ENCODE measurements at places on chromosomes 5 and 9.

- no peak for DNase-seq
Measured at GRCh38 chr5:124842725-124843595, 96.5 kb upstream of the ZNF608 start.

DNA sequence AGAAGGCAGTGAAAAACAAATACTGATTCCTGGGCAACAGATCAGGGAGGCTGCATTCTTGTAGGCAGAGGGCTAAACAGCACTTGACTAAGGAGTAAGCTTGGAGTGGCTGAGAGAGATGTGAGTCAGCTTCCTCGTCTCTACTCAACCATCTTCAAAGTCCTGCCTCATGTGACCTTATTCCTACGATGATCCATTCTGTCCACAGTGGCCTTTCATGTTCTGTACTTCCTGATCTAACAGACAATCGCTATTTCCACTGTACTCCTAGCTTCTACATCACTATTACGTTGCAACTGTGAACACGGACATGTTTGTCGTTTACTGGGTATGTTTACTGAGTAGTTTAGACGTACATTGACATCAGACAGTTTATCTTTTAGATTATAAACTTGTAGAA, 365.4 kb downstream of the ARL15 start:
- DNase-seq, result no peak

DNA sequence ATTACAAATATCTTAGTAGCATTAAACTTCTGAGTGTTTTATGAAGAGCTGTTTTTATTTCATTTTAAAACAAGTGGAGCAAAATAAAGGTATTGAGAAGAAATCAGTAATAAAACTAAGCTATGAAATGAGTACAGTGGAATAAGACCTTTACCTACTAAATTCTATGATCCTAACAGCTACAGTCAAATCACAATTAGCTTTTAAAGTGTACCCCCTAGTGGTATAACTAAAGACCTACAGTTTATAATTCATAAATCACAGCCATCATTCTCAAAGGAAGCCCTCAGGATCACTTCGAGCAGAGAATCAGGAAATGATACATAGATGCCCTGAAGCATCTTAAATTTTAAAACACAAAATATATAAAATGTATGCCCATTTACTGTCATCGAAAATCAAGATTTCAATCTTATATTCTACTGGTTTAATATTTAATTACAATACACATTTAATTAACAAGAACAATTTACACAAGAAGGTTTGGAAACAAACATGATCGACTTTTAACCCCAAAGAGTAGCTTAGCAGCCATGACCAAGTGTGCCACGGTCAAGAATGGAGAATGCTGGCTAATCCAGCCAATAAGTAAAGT, 12.3 kb downstream of the CCNH start:
- DNase-seq, result peak; percentile 32

GRCh38 chr5:158821331-158821730, 278.4 kb downstream of the EBF1 start:
- no peak for DNase-seq

- DNase-seq, result no peak
Measured at GRCh38 chr5:22596404-22596970, 256.7 kb downstream of the CDH12 start.

DNA sequence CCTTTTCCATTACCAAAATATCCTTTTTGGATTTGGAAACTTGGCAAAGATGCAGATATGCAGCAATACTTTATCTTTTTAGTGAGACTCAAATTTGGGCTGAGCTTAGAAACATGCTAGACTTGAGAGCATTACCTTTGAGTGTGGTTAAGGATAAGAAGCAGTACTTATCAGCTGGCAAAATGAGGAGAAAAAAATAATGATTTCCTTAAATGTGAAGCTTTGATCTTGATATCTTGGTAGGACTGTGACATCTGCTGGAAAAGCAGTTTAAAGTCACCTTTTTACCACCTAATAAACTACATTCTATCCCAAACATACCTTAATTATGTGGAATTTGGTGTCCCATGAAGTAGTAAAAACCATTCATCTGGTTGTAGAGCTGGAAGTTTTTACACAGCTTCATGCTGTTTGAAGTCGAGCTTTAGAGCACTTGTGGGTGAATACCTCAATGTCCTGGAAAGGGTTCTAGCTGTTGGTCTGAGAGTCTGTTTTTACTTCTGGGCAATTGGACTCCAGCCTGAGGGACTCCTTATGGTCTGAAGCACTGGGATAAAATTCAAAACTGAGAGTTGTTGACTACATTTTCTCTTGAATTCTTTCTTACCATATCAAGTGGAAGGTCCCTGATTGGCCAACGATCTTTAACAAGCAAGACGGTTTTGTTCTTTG, 53.4 kb downstream of the LRRC70 start:
- DNase-seq, result no peak

DNA sequence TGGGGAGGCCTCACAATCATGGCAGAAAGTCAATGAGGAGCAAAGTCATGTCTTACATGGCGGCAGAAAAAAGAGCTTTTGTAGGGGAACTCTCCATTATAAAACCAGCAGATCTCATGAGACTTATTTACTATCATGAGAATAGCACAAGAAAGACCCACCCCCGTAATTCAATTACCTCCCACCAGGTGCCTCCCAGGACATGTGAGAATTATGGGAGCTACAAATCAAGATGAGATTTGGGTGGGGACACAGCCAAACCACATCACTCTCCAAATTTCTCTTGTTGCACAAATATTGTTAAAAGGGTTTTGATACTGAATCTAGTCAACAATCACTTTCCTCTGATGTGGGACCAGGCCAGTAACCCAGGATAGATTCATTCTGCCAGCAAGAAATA, 1176.1 kb downstream of the CDH9 start:
- no peak for DNase-seq

DNA sequence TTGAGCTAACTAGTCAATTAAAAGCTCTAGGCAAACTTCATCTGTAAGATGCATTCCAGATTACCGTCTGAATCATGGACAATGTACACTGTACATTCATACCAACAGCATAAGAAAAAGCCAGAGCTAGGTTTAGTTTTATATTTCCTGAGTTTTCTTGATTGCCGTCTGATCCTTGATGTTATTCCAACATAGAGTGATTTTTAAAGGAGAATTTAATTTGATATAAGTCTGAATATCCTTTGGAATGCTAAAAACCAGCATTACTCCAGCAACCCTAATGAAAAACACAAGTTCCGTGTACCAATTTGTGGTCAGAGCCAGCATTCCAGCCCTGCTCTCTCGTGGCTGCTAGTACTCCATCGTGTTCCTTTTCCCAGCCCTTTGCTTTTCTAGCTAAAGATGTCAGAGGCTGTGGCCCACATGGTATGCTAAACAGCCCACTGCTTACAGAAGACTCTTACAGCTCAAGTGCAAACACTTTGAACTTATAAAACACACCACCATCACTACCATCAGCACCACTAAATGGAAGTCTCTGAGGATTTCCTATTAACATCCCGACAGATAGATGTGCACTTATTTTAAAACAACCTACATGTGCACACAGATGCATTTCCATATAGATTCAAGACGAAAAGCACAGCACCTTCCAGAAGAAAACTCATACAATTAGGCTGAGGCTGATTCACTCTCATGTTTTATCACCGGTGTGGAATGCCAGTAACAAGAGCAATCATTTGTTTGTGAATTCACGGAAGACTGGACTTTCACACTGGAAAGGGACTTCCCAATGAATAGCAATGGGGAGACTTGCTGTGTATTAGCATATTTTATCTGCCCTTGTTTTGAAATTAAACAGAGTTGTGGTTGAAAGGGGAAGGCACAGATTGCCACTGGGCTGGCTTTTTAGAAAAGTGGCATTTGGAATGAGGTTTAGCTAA, 246.9 kb upstream of the GAS1 start:
- no peak for DNase-seq

GRCh38 chr5:33854733-33855151, 37.0 kb downstream of the ADAMTS12 start:
- DNase-seq, result no peak

GRCh38 chr9:36985061-36985768, 48.9 kb downstream of the PAX5 start:
- no peak for DNase-seq

DNA sequence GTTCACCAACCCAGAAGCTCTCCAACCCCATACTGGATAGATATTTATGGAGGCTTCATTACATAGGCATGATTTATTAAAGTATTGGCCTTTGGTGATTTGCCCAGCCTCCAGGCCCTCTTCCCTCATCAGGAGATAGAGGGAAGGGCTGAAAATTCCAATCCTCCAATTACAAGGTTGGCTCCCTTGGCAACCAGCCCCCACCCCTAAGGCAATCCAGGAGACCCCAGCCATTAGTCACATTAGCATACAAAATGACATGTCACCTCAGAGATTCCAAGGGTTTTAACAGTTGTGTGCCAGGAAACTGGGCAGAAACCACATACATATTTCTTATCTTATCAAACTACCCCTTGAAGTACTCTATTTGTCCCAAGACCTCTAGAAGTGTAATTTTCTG, 210.0 kb downstream of the HINT1 start:
- no peak for DNase-seq

DNA sequence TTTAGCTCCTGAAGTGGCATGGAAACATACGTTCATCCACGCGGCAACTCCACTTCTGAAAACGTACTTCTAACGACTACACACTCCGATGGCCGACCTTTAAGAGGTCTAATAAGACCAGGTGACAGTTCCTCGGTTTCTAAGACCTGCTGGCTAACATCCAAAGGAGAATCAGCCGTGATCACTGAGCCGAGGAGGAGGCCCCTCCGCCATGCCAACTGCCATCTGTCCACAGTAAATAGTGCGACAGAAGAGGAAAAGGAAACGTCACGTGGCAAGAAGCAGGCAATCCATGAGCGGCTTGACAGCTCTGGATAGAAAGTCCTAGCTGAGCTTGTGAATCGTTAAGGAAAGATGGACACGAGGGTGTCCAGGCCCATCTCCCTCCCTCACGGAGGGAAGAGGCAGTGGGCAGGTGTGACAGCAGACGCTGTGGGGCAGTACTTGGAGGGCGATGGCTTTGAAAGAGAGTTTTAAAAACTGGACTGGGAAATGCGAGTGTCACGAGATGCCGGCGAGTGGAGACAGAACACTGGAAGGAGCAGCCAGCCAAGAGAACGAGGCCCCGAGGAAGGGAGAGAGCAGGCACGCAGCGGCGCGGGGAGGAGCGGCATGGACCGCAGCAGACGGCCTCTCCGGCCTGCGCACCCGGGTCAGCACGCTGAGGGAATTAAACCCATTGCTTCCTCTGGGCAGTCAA, 66.7 kb upstream of the TBC1D9B start:
- no peak for DNase-seq

GRCh38 chr5:1911773-1912235, 29.1 kb upstream of the IRX4 start:
- no peak for DNase-seq

- no peak for DNase-seq
Measured at GRCh38 chr5:139046551-139046950, 151.6 kb downstream of the SIL1 start.

DNA sequence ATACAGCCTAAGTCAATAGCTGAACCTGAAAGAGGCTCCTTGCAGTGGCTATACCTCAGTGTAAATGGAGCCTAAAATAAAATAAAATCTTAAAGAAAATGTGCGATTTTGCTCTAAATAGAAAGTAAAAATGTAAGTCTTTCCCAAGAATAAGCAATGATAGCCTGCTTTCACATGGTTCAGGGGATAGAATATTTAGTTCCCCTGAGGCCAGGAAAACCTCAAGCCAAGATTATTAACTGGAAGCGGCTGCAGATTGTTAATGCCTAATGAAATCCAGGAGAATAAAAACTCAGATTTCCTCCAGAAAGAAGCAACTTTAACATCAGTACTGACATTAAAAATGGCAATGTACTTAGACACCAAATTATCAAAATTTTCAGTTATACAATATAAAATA, 463.7 kb downstream of the CYLC2 start:
- DNase-seq, result no peak

- no peak for DNase-seq
Measured at GRCh38 chr9:1978941-1979340, 36.2 kb upstream of the SMARCA2 start.

- DNase-seq, result no peak
Measured at GRCh38 chr9:7967093-7967827, 167.7 kb upstream of the DMAC1 start.

- DNase-seq, result peak; percentile 95
Measured at GRCh38 chr9:35664531-35665470, at the start of gene ARHGEF39. Gene ARHGEF39 (minus strand): TSS chr9:35665195. CDS start chr9:35665169, 26 bp downstream.

- DNase-seq, result no peak
Measured at GRCh38 chr9:36140086-36141084, 3.9 kb downstream of the GLIPR2 start.

DNA sequence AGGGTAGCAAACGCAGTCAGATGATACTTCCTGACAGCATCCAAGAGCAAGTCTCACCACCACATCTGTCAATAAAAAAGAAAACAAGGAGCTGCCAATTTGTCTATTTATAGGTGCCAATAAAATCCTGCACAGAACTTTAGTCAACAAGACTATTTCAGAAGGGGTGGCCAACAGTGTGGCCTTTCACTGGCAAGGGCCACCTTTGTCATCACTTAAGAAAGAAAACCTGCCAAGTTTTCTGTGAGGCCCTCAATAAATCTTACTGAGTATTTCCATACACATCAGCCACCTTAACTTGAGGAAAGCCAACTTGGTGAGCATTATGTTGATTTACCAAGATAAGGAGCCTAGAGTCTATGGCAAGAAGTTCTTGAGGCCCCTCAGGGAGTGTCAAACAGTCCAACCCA, 312.3 kb downstream of the ENC1 start:
- DNase-seq, result no peak

- no peak for DNase-seq
Measured at GRCh38 chr5:148713735-148714508, 59.6 kb upstream of the HTR4 start.

DNA sequence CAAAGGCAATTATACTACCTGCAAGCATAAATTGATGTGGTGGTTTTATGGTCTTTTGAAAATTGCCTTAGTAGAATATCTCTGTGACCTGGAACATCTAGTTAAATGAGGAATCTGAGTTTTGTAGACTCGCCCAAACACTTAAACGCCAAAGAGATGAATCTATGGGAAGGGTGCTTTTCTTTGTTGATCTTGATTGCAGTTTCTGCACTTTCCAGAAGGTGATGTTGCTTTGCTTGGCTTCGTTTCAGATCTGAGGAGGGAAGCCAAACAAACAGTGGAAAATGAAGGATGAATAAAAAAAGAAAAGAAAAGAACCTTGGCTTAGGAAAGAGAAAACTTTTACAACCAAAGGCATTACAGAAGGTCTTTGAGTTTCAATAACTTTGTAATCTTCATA, 1021.2 kb downstream of the NR2F1-AS1 start:
- no peak for DNase-seq

DNA sequence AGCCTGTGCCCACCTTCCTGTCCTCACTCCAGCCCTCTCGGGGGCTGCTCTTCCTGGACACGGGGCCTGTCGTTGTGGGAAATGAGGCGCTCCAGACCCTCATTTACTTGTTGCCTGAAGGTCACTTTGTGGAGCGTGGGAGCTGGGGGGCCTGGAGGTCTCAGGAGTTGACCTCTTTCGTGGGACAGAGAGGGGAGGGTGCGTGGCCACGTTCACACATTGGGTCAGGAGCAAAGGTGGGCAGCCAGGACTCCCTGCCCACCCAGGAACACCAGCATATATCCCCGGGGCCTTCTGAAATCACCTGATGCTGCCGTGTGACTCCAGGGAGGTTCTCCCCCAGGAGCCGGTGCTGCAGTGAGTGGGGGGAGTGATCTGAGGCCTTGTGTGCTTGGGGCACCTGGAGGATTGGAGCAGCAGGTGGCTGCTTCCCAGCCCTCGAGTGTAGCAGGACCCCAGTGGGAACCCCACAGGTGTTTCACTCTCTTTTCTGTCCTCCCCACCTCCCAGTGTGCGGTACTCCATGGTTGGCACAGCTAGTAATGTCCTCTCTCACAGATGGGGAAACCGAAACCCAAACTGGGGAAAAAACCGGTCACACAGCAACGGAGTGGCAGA, 20.3 kb downstream of the NCS1 start:
- no peak for DNase-seq

GRCh38 chr5:135745897-135746500, 88.5 kb upstream of the SLC25A48 start:
- no peak for DNase-seq
